CD4-positive, alpha-beta memory T cell (primary cell): ENCODE measurements at places on chromosomes 12 and 14.
A peak's percentile ranks its signal among the peaks of the same experiment; 100 is the strongest.

- DNase-seq, result no peak
Observed at GRCh38 chr14:61876362-61877034, 114.3 kb downstream of the SNAPC1 start.

GRCh38 chr14:21921453-21921852, 247.8 kb upstream of the OR4E1 start:
- no peak for DNase-seq

GRCh38 chr14:49940808-49941421, 48.0 kb downstream of the ARF6 start:
- DNase-seq, result peak; percentile 40

DNA sequence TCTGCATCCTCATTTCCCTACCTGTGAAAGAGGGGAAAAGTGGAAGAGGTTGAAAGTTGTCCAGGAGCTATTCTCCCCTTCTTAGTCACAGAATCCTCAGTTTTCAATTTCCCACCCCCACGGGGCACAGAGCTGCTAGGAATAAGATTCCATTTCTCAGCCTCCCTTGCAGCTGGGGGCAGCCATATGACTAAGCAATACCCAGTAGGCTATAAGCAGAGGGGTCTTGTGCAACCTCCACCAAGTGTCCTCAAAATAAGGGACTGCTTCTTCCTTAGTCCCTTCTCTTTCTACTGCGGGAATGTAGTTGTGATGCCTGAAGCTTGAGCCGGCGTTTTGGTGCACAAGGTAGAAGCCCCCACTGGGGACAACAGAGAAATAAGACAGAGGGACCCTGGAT, 40.9 kb downstream of the VWF start:
- no peak for DNase-seq

- no peak for DNase-seq
Observed at GRCh38 chr12:120886199-120887018, 17.7 kb downstream of the SPPL3 start.

- no peak for DNase-seq
Observed at GRCh38 chr12:90399357-90399756, 555.6 kb downstream of the CCER1 start.

- no peak for DNase-seq
Observed at GRCh38 chr12:18905134-18905533, 167.2 kb downstream of the CAPZA3 start.

DNA sequence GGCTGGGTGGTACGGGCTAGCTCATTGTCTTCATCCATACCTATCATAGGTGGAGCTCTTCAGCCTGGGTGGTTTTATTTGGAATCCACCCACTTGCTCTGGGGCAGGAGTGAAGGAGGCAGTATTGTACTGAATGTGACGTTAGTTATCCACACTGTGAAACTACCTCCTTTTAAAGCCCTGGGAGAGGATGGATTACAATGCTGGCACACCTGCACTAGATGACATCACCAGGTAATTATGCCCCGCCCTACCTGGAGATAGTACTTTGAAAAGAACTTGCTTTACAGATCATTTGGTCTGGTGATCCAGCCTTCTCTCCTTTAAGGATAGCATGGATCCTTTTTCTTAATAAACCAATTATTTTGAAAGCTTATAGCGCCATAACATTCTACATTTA, 78.0 kb downstream of the B4GALNT3 start:
- DNase-seq, result no peak

DNA sequence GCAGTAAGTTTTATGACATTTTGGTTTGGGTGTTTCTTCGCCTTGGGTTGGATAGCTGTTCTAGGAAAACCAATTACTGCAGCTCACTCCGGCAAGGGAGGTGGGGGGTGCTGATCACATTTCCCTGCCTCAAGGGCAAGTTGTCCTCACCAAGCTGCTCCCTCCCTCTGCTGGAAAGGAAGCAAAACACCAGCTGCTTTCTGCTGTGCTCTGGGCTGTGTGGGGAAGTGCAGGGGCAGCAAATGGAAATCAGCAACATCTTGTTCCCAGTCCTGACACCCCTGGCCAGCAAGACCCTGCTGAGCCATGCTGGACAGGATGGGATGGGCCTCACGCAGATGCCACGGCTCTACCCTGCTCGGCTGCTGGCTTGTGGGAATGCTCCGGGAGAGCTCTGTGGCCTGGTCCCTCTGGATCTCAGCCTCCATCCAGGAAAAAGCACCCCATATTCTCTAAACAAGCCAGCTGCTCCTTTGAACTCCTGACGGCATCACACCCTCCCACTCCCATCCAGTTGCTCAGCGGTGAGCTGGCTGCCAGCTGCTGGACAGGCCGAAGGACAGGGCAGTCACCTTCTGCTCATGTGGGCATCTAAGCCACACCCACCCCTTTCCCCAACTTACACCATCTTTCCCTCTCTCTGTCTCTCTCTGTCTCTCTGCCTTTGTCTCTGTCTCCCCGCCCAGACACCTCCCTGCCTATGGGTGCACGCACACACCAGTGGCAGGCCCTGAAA, 52.4 kb upstream of the EIF5 start:
- DNase-seq, result no peak

GRCh38 chr12:66195242-66195641, 6.2 kb downstream of the IRAK3 start:
- no peak for DNase-seq

- no peak for DNase-seq
Observed at GRCh38 chr12:26233631-26234030, 38.3 kb downstream of the SSPN start.

DNA sequence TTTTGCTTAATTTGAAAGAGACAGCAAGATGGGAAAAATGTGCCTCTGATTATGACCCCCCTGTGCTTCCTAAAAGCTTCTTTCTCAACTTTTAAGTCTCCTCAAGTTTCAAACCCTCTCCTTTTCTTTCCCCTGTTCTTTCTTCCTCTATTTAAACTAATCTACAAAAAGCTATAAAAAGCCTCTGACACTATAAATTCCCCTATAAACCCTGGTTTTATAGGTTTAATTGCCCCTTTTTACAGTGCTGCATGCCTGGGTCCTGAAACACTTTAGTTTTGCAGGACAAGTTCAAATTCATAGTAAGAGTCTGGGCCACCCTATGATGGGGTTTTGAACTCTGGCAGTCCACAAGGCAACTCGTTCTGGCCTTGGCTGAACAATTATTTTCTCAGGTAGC, 510.9 kb upstream of the TBX3 start:
- no peak for DNase-seq

DNA sequence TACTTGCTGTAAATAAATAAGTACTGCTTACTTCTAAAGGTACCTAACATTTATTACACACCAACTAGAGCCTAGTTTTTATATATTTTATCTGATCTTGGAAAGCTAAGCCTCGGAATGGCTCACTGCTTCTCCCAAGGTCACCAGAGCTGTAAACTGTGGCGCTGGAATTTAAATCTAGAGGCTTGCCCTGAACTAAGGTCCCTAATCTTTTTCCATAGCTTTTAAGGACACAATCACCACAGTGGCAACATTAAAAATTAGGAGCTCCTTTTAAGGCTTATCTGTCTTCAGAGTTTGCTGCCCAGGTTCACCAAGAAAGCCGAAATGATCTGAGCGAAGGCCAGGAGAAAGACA, 670 bp downstream of the CCNB1IP1 start:
- no peak for DNase-seq

DNA sequence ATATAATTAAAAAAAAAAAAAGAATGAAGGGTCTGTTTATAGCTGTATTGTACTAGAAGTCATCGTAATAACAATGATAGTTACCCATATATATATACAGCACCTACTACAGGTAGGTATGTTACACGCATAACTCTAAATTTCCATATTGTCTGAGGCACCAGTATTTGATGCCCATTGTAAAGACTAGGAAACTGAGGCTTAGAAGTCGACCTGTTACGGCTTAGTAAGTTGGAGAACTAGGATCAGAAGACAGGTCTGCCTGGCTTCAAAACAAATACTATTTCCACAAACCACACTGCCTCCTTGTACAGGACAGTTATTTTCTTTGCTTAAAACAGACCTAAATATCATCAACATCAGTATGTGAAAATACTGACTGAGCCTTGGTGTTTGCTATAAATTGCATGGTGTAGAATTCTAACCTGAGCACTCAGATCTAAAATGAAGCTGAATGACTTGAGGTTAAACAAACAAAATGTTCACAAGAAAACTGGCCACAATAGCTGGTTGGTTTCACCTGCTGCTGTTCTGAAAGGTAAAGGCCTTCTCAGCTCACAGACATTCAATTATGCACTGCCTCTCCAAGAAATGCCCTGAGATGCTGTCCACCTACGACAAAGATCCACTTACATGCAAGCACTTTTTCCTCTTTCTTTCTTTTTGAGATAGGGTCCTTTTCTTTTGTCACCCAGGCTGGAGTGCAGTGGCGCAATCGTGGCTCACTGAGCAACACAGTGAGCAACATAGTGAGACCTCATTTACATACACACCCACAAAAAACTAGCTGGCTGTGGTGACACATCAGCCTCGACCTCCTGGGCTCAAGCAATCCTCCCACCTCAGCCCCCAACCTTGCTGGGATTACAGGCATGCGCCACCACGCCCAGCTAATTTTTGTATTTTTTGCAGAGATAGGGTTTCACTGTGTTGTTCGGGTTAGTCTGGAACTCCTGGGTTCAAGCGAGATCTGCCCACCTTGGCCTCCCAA, 35.7 kb downstream of the SSH1 start:
- DNase-seq, result no peak

DNA sequence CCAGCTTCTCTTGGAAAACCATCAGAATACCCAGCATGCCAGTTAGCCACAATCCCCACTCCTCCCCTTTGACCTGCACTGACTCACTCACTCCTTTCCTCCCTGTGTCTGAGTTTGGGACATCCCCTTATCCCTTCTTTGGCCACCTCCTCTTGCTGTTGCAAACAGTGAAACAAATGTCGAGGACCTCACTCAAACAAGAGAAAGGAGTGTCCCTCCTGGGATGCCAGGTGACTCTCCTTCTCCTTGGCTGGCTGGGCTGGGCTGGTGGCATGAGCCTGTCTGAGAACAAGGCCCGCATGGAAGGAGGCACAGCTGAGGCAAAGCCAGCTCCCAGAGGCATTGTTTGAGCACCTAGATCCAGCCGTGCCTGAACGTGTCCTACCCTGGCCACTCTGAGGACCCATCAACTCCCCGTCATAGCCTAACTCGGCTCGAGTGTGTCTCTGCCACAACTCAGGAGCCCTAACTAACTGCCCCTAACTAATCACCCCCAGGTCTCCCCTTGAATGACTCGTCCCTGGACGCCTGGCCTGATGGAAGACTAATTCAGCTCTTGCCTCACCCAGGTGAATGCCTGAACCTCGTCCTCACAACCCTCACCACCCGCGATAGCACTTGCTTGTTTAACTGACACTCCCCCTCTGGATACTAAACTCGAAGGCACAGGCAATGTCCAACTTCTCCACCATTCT, 43.0 kb downstream of the NCOR2 start:
- DNase-seq, result no peak

DNA sequence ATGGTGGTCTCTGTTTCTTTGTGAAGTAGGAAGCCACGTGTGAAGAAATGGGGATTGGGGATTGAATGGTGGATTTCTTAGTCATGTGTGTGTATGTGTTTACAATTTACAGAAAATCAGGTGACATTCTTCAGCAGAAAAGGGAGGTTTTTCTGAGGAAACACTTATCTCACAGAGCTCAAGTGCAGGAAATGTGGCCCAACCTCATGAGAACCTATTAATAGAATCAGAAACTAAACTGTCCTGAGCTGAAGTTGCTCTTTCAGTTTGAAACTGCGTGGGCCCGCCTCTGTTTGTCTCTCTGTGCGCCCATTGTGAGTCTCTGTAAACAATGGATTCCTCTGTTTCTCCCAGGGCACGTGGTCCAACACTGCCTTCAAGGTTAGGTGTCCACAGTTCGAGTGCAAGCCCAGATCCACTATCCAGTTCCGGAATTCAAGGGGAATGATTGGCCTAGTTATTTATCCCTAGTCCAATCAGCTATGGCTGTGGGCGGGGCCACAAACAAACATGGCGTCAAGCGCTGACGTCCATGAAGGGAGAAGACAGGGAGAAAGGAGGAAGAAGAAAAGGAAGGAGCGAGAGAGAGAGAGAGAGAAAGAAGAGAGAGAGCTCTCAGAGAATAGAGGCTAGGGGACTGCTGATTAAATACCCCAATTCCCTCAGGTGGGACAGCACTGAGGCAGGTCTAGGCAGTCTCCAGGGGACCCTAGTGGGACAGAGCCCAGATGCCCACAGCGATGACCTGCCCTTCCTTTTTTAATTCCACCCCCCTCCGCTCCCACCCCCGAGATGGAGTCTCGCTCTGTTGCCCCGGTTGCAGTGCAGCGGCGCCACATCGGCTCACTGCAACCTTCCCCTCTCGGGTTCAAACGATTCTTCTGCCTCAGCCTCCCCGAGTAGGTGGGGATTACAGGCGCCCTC, 31.4 kb upstream of the C12orf76 start:
- DNase-seq, result peak; percentile 78

GRCh38 chr12:93813972-93814821, 137.0 kb downstream of the CRADD start:
- no peak for DNase-seq

DNA sequence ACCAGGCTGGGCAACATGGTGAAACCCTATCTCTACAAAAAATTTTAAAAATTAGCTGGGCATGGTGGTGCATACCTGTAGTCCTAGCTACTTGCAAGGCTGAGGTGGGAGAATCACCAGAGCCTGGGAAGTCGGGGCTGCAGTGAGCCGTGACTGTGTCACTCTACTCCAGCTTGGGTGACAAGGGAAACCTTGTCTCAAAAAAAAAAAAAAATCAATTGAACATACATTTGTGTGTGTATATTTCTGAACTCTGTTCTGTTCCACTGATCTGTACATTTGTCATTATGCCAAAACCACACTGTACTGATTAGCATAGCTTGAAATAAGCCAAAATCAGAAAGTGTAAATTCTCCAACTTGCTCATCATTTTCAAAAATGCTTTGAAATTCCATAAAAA, 254.6 kb downstream of the SOX5 start:
- no peak for DNase-seq

DNA sequence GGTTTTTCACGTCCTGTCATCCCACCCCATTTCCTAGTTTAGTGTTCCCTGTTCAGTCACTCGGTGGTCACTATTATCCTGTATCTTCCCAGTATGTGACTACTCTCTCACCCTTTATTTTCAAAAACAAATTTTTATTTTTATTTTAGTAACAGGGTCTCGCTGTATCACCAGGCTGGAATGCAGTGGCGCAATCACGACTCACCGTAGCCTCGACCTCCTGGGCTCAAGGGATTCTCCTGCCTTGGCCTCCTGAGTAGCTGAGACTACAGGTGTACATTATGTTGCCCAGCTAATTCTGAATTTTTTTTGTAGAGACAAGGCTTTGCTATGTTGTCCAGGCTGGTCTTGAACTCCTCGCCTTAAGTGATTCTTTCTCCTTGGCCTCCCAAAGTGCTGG, 20.1 kb upstream of the PRICKLE1 start:
- DNase-seq, result no peak
